ENCODE measurements at places on chromosomes 4 and X. TPM values are rescaled to one million over a fixed set of nuclear protein-coding genes. Genes with fewer than 3 reads are reported as not detected.

DNA sequence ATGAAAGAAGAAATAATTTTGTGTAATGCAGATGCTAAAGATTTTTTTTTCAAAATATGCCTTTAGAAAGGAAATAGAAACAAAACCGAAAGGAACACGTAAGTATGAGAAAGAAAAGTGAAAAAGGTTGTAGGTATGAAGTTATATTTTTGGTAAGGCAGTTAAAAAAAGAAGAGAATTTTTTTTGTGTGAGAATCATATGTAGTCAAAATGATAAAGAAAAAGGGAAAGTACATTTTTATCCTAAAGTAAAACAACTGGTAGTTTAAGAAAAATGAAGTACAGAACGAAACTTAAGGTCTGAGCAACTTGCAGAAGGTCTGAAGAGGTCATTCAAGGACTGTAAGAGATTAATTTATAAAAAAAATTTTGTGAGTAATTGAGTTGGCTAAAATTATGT, 164.0 kb upstream of the TRAM1L1 start:
- no peaks in the 10 kb centered on the region for H3K36me3 ChIP-seq
- no peaks in the 10 kb centered on the region for H3K4me1 ChIP-seq
- H3K27ac ChIP-seq: no peak overlapping the region
- no peaks in the 10 kb centered on the region for H3K27me3 ChIP-seq
- no peak for DNase-seq

JCHAIN gene
- 92.6 TPM for total RNA-seq

DNA sequence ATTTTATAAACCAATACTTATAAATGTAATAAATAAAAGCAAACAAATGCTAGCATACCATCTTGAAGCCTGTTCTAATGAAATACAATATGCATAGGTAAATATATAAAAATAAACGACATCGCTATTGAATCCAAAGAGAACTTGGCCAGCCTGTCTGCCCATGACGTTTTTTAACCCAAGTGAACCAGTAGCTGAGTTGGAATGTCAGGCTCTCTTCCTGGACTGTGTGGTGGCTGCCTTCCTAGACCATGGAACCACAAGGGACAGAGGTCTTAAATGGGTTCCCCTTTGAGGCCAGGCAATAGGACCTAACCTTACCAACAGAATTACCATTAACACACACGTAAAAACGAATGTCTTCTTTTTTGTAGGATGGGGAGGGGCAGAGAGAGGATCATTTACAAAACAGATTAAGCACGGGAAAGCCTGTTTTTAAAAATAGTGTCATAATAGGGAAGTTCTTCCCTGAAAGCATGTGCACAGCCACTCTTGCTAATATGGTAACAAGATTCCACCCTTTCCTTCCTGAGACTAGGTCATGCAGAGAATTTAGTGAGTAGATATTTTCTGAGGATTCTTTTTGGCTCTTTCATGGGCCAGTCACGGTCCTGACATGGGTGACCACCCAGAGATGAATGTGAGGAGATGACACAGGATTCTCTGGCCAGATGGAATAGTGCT, 69.4 kb upstream of the ACSL1 start:
- no peaks in the 10 kb centered on the region for H3K36me3 ChIP-seq
- no peak for DNase-seq
- H3K4me3 ChIP-seq: no peak overlapping the region
- peaks cover 69% of the 10 kb centered on the region for H3K4me1 ChIP-seq
- H3K27ac ChIP-seq: no peak overlapping the region
- no peaks in the 10 kb centered on the region for H3K27me3 ChIP-seq

CCNA2 gene
- total RNA-seq: 8.1 TPM

GRCh38 chr4:84623661-84624060, 40.7 kb downstream of the CDS1 start:
- no peaks in the 10 kb centered on the region for H3K36me3 ChIP-seq
- H3K4me3 ChIP-seq: no peak overlapping the region
- DNase-seq: no peak
- no peaks in the 10 kb centered on the region for H3K4me1 ChIP-seq
- no peaks in the 10 kb centered on the region for H3K27me3 ChIP-seq

- no peaks in the 10 kb centered on the region for H3K4me1 ChIP-seq
- no peak overlapping the region for H3K4me3 ChIP-seq
- DNase-seq: no peak
- no peaks in the 10 kb centered on the region for H3K36me3 ChIP-seq
Measured at GRCh38 chr4:74886484-74886883, 46.4 kb upstream of the PARM1 start.

DNA sequence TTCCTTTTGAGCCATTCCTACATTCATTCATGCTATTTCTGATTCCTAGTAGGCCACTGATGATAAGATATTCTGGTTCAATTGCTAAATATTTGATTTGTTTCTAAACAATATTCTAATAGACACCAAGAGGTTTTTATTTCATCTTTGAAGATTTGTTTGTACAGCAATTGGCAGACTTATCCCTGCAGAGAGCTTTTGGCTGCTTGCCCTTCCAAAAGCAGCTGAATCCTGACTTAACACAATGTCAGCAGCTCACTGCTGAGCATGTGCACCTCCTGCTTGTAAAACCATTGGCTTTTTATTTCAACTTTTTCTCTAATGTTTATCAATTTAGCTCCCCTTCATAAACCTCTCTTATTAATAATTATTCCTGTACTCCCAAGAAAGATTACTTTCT, 45.3 kb downstream of the MMRN1 start:
- H3K4me1 ChIP-seq: no peaks in the 10 kb centered on the region
- DNase-seq: no peak
- no peak overlapping the region for H3K4me3 ChIP-seq
